ENCODE measurements at places on chromosomes 6 and 20.

DNA sequence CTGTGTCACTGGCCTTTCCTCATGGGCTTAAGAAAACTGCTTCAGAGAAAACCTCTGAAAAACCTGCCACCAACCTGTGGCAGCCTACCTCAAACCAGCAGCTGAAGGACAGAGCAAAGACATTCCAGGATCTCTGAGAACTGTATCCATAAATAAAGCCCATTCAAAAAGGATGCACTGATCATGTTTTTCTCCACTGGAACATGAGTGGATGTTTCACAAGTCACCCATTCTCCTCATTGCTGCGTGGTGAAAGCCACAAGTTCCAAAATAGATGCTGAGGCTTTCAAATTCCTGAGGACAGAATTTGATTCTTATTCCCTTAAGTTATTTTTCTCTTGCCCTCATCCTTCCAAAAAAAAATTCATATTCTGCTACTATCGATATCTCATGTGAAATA lies 280.6 kb downstream of the KHDC1L start:
- no peak for DNase-seq

DNA sequence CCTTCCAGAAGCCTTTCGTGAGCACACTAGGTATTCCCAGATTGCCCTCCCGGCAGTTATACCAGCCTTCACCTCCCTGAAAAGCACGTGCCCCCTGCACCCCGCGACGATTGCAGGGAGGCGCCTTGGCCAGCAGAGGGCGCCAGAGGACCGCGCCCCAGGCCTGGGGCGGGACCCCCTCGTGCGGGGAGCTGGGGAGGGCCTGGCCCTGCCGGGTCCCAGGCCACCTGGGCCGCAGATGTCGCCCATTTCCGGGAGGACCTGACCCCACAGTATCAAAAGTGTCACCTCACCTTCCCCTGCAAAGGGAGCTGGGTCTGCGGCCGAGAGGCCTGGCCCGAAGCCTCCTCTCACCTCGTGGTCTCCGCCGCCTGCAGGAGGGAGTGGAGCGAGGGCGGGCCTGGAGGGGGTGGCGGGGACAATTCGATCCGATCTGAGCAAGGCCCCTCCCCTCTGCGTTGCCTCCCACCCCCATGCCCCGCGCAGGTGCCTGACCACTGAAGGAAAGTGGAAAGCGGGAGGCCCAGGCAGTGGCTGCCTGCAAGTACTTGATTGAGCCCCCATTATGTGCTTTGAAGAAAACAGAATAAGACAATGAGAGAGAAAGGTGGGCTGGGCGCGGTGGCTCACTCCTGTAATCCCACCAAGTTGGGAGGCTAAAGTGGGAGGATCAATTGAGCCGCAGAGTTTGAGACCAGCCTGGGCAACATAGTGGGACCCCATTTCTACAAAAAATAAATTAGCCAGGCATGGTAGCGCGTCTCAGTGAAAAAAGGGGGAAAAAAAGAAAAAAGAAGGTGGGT lies 3.5 kb upstream of the SNAI1 start:
- DNase-seq = peak; percentile 93

GRCh38 chr6:150118627-150119026 lies 24.2 kb upstream of the PPP1R14C start:
- no peak for DNase-seq

DNA sequence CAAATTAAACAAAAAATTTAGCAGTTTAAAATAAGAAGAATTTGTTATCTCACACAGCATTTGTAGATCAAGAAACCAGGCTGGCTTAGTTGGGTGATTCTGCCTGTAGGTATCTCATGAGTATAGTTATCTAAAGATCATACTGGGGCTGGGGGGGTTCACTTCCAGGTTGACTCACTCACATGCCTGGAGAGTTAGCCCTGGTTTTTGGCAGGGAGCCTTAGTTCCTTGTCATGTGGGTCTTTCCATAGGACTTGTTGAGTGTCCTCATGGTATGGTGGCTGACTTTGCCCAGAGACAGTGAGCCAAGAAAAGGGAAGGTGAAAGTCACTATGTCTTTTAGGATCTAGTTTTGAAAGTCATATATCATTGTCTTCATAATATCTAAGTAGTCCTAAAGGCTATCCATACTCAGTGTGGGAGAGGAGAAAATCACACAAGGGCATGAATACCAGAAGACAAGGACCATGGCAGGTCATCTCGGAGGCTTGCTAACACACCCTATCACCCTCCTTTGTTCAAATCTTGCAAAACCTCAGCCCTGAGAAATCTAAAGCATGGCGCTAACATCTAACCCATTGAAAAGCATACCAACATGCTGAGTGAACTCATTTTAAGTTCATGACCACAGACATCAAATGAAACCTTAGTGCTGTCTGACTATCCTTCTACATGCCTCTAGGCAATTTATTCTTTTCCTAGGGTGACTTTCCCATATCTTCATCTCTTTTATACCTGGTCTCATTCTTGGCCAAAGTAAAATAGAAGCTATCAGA lies 39.2 kb downstream of the CYP24A1 start:
- DNase-seq = no peak

GRCh38 chr20:44703956-44704488 lies 11.1 kb upstream of the CCN5 start:
- DNase-seq = no peak

- DNase-seq = no peak
These were observed 131.2 kb upstream of the SPACA1 start for GRCh38 chr6:87916446-87916845.

DNA sequence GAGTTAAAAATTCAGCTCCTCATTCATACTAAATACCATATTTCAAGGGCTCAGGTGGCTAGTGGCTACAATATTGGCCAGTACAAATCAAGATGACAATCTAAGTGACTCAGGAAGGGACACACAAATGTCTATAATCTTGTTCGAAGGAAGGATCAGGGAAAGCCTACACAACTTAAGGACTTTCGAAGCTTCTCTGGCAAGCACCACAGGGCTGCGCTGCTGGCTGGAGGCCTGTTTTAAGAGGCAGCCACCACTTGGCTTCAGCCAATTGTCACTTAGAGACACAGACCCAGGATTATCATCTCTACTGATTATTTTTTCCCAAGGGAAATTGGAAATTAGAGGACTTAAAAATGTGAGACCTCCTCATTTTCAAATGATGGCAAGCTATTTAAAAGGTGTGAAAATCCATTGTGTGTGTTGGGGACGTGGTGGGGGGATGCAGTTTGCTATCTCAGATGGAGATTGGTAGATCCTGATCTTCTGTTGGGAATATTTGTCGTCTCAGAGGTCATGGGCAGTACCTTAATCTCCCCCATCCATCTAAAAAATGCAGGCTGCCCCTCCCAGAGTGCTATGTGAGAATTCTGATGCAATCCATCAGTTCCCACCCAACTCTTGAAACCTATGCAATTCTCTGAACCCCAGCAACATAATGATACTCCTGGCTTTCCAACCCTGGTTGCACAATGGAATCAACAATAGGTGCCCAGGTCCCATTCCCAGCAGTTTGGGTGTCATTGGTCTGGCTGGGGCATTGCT lies 11.3 kb downstream of the ARHGAP40 start:
- no peak for DNase-seq

DNA sequence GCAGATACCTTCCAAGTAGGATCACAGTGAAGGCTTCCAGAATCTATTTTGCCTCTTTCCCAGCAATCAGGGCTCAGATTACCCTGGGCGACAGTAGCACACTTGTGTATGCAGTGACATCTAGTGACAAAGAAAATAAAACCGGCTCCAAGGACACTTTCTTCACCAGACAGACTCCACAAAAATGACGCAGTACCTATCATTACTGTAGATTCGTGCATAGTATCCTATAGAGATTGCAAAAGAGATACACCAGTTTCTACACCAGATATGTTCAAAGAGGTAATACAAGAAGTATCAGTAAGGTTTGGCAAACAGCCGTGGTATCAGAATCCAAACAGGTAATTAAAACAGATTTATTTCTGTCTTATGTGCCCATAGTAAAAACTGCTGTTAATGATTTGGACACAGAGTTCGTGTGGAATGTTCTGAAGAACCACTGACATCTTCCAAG lies 600.4 kb upstream of the JAG1 start:
- no peak for DNase-seq

DNA sequence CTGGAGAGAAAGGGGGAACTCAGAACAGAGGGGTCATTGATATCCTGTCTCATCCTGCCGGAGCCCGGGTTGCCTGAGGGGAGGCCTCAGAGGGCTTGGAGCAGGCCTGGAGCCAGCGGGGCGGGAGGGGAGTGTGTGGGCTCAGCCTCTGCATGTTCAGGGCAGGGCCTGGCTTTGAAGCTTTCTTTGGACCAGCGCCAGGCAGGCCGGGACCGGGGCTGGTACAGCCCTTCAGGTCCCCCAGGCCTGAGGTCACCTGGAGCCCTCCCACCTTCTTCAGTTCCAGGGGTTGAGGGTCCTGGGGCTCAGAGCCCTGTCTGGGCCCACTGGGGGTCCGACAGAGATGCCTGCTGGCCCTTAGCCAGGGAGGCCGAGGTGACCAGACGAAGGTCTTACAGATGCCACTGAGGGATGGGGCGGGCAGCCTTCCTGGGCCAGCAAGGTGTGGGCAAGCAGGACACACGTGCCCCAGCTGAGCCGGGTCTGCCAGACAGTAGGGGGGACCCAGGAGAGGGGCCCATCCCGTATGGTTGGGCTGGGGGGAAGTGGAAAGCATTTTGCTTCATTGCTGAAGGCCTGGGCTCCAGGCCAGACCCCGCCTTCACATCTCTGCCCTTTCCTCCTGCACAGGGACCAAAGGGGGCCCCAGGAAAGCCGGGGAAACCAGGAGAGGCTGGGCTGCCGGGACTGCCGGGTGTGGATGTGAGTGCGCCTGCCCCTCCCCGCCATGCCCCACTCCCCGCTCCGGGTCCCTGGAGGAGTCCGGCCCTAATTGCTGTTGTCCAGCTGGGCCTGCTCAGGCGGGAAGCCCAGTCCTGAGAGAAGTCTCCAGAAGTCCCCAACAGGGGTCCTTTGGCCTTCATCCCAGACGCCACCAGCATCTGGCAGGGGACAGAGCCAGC lies 2.0 kb downstream of the COL9A3 start:
- no peak for DNase-seq

DNA sequence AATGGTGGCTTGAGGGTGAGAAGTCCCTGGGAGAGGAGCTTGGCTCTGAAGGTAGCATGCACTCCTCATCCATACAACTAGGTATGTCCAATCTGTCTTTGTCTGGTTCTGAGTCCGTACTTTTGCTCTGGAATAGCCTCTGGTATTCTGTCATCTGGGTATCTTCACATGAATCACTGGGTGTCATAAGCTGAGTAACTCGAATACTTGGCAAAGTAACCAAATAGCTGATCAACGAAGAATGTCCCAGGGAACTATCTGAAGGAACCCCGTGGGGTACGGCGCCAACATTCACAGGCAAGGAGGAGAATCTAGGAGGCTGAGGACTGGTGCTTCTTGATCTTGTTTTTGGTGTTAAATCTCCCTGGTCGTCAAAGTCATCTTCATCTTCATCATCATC lies 184.8 kb downstream of the HIVEP2 start:
- DNase-seq = no peak

DNA sequence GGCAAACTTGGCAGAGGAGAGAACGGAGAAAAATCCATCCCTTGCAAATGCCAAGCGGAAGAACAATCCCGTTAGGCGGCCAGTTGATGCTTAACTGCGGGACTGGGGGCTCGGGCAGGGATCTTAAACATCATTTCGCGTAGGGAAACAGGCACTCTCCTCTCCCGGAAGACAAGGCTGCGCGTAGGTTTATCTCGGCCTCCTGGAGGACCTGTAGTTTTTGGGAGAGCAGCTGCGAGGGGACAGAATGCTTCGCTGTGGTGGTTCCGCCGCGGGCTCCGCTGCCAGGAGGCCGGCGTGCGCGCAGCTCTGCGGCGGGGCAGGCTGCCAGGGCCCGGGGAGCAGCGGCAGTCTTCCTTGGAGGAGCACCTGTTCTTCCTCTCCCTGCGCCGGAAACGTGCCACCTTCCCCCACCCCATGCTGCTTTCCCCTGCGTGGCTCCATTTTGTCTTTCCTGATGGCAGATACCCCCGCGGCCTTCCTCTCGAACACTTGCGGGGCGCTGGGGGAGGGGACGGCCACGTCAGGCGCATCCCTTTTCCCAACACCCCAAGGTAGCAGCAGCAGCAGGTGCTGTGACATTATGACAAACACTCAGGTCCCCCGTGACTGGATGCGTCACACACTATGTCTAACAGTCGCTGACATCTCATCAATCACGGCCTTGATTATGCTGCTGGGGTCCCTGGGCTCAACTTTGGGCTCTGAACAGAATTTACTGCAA lies 230.7 kb upstream of the BTBD3 start:
- DNase-seq = no peak

DNA sequence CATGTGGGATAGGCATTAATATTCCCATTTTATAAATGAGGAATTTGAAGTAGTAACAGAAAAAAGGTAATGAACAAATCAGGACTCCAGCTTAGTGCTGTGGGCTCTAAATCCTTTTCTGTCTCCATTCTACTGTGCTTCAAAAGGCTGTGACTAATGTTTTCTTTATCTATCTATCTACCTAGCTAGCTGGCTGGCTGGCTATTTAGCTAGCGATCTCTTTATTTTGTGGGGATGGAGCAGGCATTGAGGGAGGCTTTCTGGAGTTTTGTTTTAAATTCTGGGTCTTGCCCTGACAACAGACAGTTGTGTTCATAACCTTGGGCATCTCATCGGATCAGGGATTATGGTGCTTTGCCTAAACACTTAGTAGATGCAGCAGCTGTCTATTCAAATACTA lies 139.2 kb downstream of the SOX4 start:
- no peak for DNase-seq

DNA sequence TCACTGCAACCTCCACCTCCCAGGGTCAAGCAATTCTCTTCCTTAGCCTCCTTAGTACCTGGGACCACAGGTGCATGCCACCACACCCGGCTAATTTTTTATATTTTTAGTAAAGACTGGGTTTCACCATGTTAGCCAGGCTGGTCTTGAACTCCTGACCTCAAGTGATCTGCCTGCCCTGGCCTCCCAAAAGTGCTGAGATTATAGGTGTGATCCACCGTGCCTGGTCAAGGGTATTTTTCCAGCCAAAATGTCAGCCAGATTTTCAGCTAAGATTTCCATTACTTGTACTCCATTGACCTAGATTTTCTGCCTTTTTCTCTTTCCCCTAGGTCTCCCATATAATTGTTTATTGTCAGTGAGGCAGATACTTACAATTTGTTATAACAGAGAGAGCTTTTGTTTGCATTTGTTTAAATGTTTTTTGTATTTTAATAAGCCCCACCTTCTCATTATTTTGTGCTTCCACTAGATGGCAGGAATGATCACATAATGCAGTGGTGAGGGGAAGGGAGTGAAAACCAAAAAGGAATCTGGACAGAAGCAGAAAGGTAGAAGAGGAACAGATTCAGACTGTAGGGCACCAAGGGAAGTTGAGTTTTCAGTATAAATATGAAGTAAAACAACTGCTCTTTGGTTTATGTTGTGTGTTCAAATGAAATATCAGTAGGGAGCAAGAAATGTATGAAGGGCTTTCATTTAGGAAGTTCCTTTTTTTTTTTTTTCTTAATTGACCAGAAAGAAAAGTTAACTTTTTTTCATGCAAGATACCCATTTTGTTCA lies 29.7 kb downstream of the RPF2 start:
- no peak for DNase-seq

- no peak for DNase-seq
These were observed 85.0 kb downstream of the PLCG1 start for GRCh38 chr20:41222296-41222695.

- no peak for DNase-seq
These were observed 173.0 kb downstream of the GMDS start for GRCh38 chr6:2072453-2072852.

Data from activated CD8-positive, alpha-beta memory T cell treated with anti-CD3 and anti-CD28 coated beads, Interleukin-2, amount 50 U/mL, for 48 hours (primary cell).